ENCODE measurements at places on chromosomes 3 and 15. TPM values are rescaled to one million over a fixed set of nuclear protein-coding genes. Genes with fewer than 3 reads are reported as not detected.

The TLR9 gene
- polyA plus RNA-seq: not detected

The STAG1 gene
- 5.5 TPM for polyA plus RNA-seq

The MYO5C gene
- polyA plus RNA-seq: 1.1 TPM

The EBLN2 gene
- 1.4 TPM for polyA plus RNA-seq

The TJP1 gene
- 17.5 TPM for polyA plus RNA-seq

The PXYLP1 gene
- polyA plus RNA-seq: 12.1 TPM

The SV2B gene
- polyA plus RNA-seq: not detected

DNA sequence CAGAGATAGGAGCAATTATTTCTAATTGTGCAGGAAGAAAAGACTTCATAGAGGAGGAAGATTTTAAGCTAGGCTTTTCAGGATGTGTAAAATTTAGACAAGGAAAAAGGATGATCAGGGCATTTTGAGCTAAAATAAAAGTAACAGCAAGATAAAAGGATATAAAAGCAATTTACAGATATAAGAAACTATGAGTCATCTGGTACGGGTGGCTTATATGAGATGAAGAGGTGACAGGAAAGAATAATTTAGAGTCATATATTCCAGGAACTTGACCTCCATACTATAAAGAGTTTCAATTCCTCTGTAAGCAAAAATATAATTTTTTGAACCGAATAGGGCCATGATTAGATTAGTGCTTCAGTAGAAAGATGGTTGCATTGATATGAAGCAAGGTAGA, 273.7 kb downstream of the RBMS3 start:
- DNase-seq: no peak
- H3K27ac ChIP-seq: no peak overlapping the region
- H3K27me3 ChIP-seq: no peaks in the 10 kb centered on the region
- H3K4me3 ChIP-seq: no peak overlapping the region
- peaks cover 31% of the 10 kb centered on the region for H3K36me3 ChIP-seq
- H3K4me1 ChIP-seq: peaks cover 13% of the 10 kb centered on the region

DNA sequence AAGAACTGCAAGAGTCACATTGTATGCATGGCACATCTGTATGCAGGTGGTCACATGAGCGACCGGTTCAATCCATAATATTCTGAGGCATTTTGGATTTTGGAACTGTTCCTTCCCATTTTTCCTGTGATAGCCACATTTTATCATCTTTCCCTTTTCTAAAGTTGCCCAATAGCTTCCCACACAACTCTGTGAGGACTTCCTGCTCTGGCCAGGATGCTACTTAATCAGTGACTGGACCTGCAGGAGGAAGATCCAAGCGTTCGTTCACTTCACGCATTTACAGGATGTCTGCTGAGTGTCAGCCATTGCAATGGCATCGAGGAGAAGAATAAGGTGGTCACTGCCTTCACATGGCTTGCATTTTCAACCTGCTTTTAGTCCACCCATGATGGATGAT, 9.8 kb downstream of the KLHL6 start:
- no peak overlapping the region for H3K27ac ChIP-seq
- peaks cover 6% of the 10 kb centered on the region for H3K4me1 ChIP-seq
- no peaks in the 10 kb centered on the region for H3K27me3 ChIP-seq
- no peaks in the 10 kb centered on the region for H3K36me3 ChIP-seq
- DNase-seq: no peak

DNA sequence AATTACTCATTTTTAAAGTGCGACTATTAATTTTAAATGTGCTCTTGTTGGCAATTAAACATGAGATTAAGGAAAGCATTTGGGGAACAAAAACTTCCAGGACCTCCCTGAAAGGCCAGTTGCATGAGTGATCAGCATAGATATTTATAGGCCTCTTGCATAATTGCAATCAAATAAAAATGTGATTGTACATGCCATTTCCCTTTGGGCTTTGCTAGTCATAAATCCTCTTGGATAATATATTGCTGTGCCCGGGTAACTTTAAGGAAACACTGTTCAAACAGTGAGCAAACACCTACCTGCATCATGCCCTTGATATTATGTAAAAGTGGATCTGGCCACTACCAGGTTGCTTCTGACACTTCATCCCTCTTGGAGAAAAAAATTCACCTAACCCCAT, 239.1 kb downstream of the MCTP2 start:
- no peaks in the 10 kb centered on the region for H3K4me1 ChIP-seq
- no peak overlapping the region for H3K27ac ChIP-seq
- H3K4me3 ChIP-seq: no peak overlapping the region
- no peaks in the 10 kb centered on the region for H3K27me3 ChIP-seq
- H3K36me3 ChIP-seq: no peaks in the 10 kb centered on the region

GRCh38 chr3:95302044-95302443, 1239.2 kb downstream of the NSUN3 start:
- no peaks in the 10 kb centered on the region for H3K4me1 ChIP-seq
- no peaks in the 10 kb centered on the region for H3K27me3 ChIP-seq
- no peaks in the 10 kb centered on the region for H3K36me3 ChIP-seq
- H3K4me3 ChIP-seq: no peak overlapping the region

GRCh38 chr15:42024303-42024702, 3.5 kb upstream of the PLA2G4E start:
- H3K27ac ChIP-seq: no peak overlapping the region
- H3K36me3 ChIP-seq: no peaks in the 10 kb centered on the region
- H3K4me3 ChIP-seq: no peak overlapping the region
- no peak for DNase-seq
- H3K4me1 ChIP-seq: peaks cover 3% of the 10 kb centered on the region
- H3K27me3 ChIP-seq: no peaks in the 10 kb centered on the region

GRCh38 chr3:40821315-40821714, 296.6 kb downstream of the ZNF621 start:
- no peaks in the 10 kb centered on the region for H3K36me3 ChIP-seq
- H3K4me1 ChIP-seq: no peaks in the 10 kb centered on the region
- H3K4me3 ChIP-seq: no peak overlapping the region
- no peaks in the 10 kb centered on the region for H3K27me3 ChIP-seq
- no peak for DNase-seq
